Effector CD4-positive, alpha-beta T cell (primary cell): ENCODE measurements at places on chromosomes 12 and 14.

DNA sequence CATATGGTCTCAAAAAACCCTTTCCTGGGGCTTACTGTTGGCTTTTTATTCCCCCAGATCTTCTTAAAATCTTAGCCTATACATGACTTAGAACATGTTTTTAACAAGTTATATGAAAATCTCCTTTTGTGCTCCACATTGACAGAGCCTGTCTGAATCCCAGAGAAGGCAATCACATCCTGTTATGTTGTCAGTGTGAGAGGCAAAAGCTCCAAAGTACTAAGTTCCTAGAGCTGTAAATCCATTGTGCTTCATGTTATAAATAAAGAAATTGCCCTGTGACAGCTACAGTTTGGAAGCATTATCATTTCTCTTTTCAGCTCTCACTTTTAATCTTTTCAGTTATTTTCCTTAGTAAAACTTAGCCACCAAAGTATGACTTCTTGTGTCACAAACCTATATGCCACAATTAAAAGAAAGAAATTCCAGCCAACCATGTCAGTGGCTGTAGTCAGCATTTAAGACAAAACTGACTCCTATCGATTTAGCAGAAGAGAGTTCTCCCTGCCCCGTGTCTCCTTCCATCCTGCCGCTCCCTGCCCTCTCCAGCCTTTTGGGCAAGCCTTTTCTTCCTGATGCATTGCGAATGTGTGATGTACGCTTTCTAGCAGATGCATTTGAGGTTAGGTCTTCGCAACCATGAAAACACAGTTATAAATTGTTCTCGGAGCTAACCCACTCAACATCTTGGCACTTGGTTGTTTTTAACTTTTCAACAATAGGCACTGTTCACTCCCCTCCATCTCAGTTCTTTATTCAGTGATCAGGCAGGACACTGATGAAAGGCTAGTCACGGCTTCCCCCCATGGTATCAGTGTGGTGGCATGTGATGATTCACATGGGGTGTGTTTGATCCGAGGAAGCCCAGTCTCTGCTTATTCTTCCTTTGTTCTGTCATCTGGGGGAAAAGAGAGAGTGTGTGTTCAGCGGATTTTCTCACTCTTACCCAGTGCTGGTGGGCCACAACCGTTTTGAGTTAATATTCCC is 143.5 kb downstream of the SSPN start:
- no peak for DNase-seq

DNA sequence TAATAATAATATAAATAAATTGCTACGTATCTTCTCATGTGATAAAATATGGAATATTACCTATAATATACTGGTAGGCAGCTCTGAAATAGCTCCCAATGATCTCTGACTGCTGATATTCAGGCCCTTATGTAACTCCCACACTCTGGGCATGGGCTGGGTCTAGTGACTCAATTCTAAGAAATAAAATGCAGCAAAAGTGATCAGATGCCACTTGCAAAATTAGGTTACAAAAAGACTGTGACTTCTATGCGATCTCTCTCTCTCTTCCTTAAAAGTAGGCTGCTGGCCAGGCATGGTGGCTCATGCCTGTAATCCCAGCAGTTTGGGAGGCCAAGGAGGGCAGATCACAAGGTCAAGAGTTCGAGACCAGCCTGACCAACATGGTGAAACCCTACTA is 10.3 kb upstream of the CACNB3 start:
- no peak for DNase-seq

- no peak for DNase-seq
These were observed 24.3 kb upstream of the OR6J1 start for GRCh38 chr14:22668417-22668816.

DNA sequence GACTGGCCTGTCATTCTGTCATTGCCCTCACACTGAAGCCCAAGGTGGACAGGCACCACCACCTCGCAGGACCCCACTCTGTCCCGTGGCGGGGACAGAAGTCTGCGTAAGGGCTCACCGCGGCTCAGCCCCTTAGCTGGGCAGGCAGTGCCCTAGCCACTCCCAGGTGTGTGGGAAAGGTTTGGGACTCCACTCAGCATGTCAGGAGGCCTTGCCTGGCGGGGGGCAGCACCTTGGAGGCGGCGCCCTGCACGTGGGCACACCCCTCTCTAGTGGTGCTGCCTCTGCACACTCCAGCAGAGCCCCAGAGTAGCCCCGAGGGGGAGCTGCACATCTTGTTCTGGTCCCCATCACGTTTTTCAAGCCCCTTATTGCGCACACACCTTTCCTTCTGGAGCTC is 35.6 kb downstream of the FIGNL2 start:
- DNase-seq: no peak

- no peak for DNase-seq
These were observed 8.1 kb downstream of the DNAI7 start for GRCh38 chr12:25186788-25187402.

- DNase-seq: no peak
These were observed 6.9 kb upstream of the TUBA1A start for GRCh38 chr12:49195736-49196135.

GRCh38 chr14:56185992-56186391 is 67.8 kb downstream of the PELI2 start:
- no peak for DNase-seq

GRCh38 chr14:42174357-42174756 is 567.7 kb downstream of the LRFN5 start:
- no peak for DNase-seq

DNA sequence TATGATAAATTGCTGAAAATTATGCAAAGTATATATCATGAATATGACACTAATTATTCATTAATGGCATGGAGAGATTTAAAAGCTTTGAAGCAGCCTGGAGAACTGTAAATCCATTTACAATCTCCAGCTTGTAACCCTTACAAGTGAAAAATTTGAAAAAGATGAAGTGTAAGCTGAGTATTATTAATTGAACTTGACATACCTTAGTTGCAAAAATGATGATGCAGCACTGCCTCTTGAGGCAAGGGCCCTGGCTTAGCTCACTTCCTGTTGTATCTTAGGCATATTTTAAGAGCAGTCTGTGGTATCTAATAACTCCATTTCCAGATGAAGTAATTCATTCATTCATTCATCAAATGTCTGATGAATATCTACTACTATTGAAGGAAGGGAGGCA is 158.6 kb downstream of the ANO4 start:
- no peak for DNase-seq

DNA sequence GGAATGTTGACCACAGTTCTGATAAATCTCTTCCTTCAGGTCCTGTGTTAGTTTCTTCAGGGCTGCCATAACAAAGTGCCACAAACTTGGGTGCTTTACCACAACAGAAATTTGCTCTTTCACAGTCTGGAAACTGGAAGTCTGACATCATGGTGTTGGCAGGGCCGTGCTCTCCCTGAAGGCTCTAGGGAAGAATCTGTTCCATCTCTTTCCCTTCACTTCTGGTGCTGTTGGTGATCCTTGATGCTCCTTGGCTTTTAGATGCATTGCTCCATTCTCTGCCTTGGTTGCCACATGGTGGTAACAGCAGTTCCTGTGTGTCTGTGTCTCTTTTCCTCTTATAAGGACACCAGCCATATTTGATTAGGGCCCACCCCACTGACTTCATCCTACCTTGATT is 32.2 kb downstream of the HMGA2 start:
- no peak for DNase-seq

DNA sequence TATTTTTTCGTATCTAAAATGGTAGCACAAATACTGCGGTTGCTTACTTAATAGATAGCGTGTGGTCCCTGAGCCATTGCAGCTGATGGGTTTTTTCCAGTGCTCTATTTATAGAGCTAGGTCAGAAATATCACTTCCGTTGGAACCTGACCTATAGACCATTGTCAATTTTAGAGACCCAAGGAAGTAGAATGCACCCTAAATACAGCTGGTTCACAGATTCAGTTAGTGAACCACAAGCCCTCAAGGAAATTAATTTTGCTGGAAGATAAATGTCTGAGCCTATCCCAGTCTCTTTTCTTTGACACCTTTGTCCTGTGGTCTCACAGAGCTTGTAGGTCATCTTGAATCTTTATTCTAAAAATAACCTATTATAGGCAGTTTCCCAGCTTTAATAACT is 391.0 kb downstream of the ZFP36L1 start:
- no peak for DNase-seq
